Mesothelial cell of epicardium (in vitro differentiated cells): ENCODE measurements at places on chromosomes 1 and 21. TPM values are rescaled to one million over a fixed set of nuclear protein-coding genes. Genes with fewer than 3 reads are reported as not detected.

The CD84 gene
- total RNA-seq = not detected in 3 replicates

The LRRC38 gene
- total RNA-seq = not detected in 3 replicates

The GJB5 gene
- total RNA-seq = 0.27 to 0.44 TPM (median 0.38 TPM) in 3 replicates

The ZZZ3 gene
- total RNA-seq = 63.3 to 66.9 TPM (median 64.5 TPM) in 3 replicates

The SGIP1 gene
- total RNA-seq = 8.6 to 11.9 TPM (median 9.8 TPM) in 3 replicates

The ERRFI1 gene
- 124 to 134 TPM (median 130 TPM) in 3 replicates for total RNA-seq

The GPR153 gene
- 24.6 to 27.5 TPM (median 25.0 TPM) in 3 replicates for total RNA-seq

The TMEM51 gene
- total RNA-seq = 10.4 to 11.2 TPM (median 10.9 TPM) in 3 replicates

The MRPS21 gene
- 64.3 to 65.6 TPM (median 65.5 TPM) in 3 replicates for total RNA-seq

- DNase-seq = no peak
Measured at GRCh38 chr1:227356620-227357146, 38.4 kb upstream of the CDC42BPA start.

GRCh38 chr1:89754518-89754917, 66.3 kb upstream of the LRRC8D start:
- DNase-seq = no peak

- DNase-seq = no peak
Measured at GRCh38 chr21:33668180-33668579, 25.9 kb downstream of the ITSN1 start.

DNA sequence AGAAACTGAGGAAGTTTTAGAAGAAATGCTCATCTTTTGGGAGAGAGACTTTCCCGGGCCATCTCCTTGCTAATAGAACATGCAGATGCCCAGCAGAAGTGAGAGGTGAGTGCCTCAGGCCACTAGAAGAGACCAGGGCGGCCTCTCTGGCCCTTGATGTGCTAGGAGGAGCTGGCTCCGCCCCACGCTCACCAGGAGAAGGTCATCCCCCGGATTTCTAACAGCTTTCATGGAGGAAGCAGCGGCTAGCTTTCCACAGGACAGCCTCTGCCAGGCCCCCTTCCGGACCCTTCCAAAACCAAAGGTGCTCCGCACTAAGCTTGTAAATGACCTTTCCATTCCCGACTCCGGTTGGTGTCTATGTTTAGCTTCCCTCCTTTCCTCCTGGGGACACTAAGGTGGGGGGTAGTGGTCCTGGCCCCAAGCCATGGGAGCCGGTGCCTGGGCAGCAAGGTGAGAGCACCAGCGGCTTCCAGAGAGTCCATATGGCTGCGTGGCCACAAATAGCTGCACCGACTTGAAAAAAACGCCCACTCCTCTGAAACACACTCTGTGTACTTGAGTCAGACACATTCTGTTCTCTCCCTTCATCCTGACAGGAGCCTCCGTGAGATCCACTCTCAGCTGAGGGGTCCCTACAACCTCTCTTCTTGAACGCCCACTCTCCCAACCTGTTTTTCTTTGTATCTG, 249.9 kb downstream of the TNR start:
- no peak for DNase-seq

GRCh38 chr1:50774759-50775351, 185.2 kb downstream of the FAF1 start:
- DNase-seq = no peak

GRCh38 chr1:59683197-59683596, 131.6 kb upstream of the HOOK1 start:
- no peak for DNase-seq

GRCh38 chr1:55428231-55428630, 213.1 kb upstream of the USP24 start:
- DNase-seq = no peak

- DNase-seq = no peak
Measured at GRCh38 chr1:97827887-97828286, 92.9 kb downstream of the DPYD start.

- DNase-seq = no peak
Measured at GRCh38 chr1:12595757-12596006, 22.3 kb downstream of the DHRS3 start.

- DNase-seq = no peak
Measured at GRCh38 chr1:2617971-2618470, 14.8 kb downstream of the MMEL1 start.
